ENCODE measurements at places on chromosomes 3 and 15. TPM values are rescaled to one million over a fixed set of nuclear protein-coding genes. Genes with fewer than 3 reads are reported as not detected.

Gene ANKDD1A
- polyA plus RNA-seq, result 1.1 TPM

Gene CD200R1
- polyA plus RNA-seq, result 0.60 TPM

Gene RAB8B
- polyA plus RNA-seq, result 6.5 TPM

Gene SLC2A2
- not detected for polyA plus RNA-seq

Gene TMEM108
- polyA plus RNA-seq, result not detected

Gene SH2D7
- 3.0 TPM for polyA plus RNA-seq

Gene GOLGA8G
- not detected for polyA plus RNA-seq

Gene SLC12A8
- 1.8 TPM for polyA plus RNA-seq
